Mammary microvascular endothelial cell (primary cell): ENCODE measurements at places on chromosomes 13 and 19. TPM values are rescaled to one million over a fixed set of nuclear protein-coding genes. Genes with fewer than 3 reads are reported as not detected.

Gene CSNK1A1L
- not detected in 2 replicates for total RNA-seq

Gene KLF1
- not detected in 2 replicates for total RNA-seq

Gene FREM2
- not detected in 2 replicates for total RNA-seq

Gene GNG14
- not detected in 2 replicates for total RNA-seq

Gene PLEKHF1
- 12.1 and 16.1 TPM in 2 replicates for total RNA-seq

Gene STOML3
- not detected in 2 replicates for total RNA-seq

Gene TGFBR3L
- total RNA-seq = not detected in 2 replicates

Gene BIVM
- 11.3 and 18.1 TPM in 2 replicates for total RNA-seq

Gene C19orf73
- 2.1 and 3.3 TPM in 2 replicates for total RNA-seq

Gene SLC46A3
- total RNA-seq = 1.7 and 2.2 TPM in 2 replicates

Gene NXNL1
- not detected in 2 replicates for total RNA-seq

Gene DAND5
- total RNA-seq = 0.07 TPM in 1 of 2 replicates, not detected in the other

Gene USHBP1
- total RNA-seq = 16.5 and 23.6 TPM in 2 replicates

Gene KLK3
- not detected in 2 replicates for total RNA-seq

Gene HSPB6
- 0.25 TPM in 1 of 2 replicates, not detected in the other for total RNA-seq

Gene FARSA
- 91.5 and 95.4 TPM in 2 replicates for total RNA-seq

Gene FXYD5
- total RNA-seq = 257 and 258 TPM in 2 replicates

Gene LPAR6
- total RNA-seq = 15.1 and 19.9 TPM in 2 replicates

Gene CBARP
- total RNA-seq = 1.9 and 3.1 TPM in 2 replicates

Gene IL27RA
- total RNA-seq = 5.5 and 7.1 TPM in 2 replicates

Gene PCDH20
- not detected in 2 replicates for total RNA-seq

Gene ZNF568
- total RNA-seq = 1.3 and 3.0 TPM in 2 replicates

Gene RFX1
- total RNA-seq = 3.7 and 4.6 TPM in 2 replicates

Gene MEIOSIN
- not detected in 2 replicates for total RNA-seq

Gene OR10H1
- total RNA-seq = not detected in 2 replicates

Gene ZNF45
- 4.3 and 6.8 TPM in 2 replicates for total RNA-seq

Gene PRODH2
- total RNA-seq = not detected in 2 replicates

Gene RASAL3
- total RNA-seq = 18.7 and 18.9 TPM in 2 replicates

Gene RFPL4AL1
- not detected in 2 replicates for total RNA-seq

Gene SUPT20H
- 32.8 and 40.8 TPM in 2 replicates for total RNA-seq

Gene CKM
- total RNA-seq = not detected in 2 replicates

Gene NAPSA
- 0.10 and 0.73 TPM in 2 replicates for total RNA-seq

Gene S1PR5
- total RNA-seq = not detected in 2 replicates

Gene LGALS4
- not detected in 2 replicates for total RNA-seq

Gene SSC5D
- 0.27 and 0.74 TPM in 2 replicates for total RNA-seq

Gene LRRC25
- not detected in 2 replicates for total RNA-seq

Gene EEF1AKMT1
- 12.1 and 15.7 TPM in 2 replicates for total RNA-seq

Gene TPTE2
- not detected in 2 replicates for total RNA-seq

Gene SIAH3
- total RNA-seq = not detected in 2 replicates

Gene KL
- 0.87 and 0.89 TPM in 2 replicates for total RNA-seq

Gene COX6B1
- total RNA-seq = 571 and 586 TPM in 2 replicates

Gene LILRB4
- total RNA-seq = not detected in 2 replicates

Gene IZUMO4
- 0.20 and 0.25 TPM in 2 replicates for total RNA-seq

Gene SBK2
- not detected in 2 replicates for total RNA-seq

Gene EHD2
- 170 and 177 TPM in 2 replicates for total RNA-seq

Gene GAS6
- 27.9 and 29.5 TPM in 2 replicates for total RNA-seq

Gene GIPR
- total RNA-seq = not detected in 2 replicates

Gene OR7A5
- not detected in 2 replicates for total RNA-seq

Gene LPAR2
- 1.2 and 1.7 TPM in 2 replicates for total RNA-seq

Gene DPP9
- 91.9 and 113 TPM in 2 replicates for total RNA-seq

Gene PSG1
- 1.1 and 3.1 TPM in 2 replicates for total RNA-seq

Gene KLK14
- not detected in 2 replicates for total RNA-seq

Gene PLEKHJ1
- total RNA-seq = 60.6 and 70.9 TPM in 2 replicates

Gene FCAR
- total RNA-seq = not detected in 2 replicates

Gene RPL36
- 1,353 and 1,639 TPM in 2 replicates for total RNA-seq

Gene NLRP5
- total RNA-seq = not detected in 2 replicates
